ENCODE measurements at places on chromosomes 2 and 18.

GRCh38 chr2:3269425-3270094, 108.1 kb downstream of the EIPR1 start:
- no peak for DNase-seq

- DNase-seq: no peak
Measured at GRCh38 chr2:55108456-55109160, 58.4 kb upstream of the RTN4 start.

DNA sequence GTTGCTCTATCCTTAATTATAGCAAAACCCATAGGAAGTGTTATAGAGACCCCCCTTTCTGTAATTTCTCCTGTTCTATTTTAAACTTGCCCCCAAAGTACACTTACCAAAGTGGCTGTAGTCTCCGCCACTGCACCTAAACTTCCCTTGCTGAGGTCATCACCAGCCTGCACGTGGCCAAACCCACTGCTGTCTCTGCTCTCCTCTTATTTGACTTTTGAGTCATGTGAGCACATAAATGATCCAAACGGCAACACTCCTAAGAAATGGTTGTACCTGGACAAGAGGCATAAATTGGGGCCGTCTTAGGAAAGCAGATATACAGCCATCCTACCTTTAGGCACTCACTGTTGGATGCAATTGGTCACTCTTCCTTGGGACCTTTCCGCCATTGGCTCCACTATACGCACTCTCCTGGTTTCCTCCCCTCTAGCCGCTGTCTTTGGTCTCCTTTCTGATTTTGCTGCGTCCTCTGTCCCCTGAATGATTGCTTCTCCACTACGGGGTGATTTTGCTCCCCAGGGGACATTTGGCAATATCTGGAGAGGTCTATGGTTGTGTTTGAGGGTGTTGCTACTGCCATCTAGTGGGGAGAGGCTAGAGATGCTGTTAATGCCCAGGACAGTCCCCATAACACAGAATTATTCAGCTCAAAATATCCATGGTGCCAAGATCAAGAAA, 19.2 kb upstream of the IL36G start:
- DNase-seq: peak; percentile 52

DNA sequence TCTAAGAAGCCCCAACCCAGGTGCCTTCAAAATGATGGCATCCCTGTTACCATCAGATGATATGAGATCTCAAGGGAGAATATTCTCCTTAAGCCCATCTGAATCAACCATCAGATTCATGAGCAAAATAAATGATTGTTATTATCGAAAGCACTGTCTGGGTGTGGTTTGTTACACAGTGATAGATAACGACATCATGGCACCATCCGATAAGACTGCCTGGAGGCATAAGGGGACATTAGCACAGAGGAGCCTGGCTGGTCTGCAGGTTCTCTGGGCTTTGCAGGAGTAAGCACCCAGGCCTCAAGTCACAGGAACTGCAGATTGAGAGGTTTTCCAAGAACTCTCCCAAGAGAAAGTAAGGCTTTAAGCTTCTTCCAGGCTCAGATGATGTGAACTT, 15.6 kb downstream of the BMP10 start:
- DNase-seq: no peak

- no peak for DNase-seq
Measured at GRCh38 chr2:117958186-117958585, 55.7 kb downstream of the CCDC93 start.

DNA sequence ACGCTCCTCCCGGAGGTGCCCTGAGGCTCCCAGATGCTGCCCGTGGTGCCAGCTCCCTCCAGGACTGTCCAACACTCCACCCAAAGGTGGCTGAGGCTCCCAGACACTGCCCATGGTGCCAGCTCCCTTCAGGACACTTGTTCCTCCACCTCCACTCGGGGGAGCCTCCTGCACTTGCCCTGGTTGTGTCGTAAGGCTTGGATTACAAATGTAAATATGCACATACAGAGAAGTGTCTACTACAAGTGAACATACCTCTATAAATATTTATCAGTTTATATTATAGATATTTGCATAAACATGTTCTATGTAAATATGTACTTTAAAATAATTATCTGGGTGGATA, 143.3 kb downstream of the PXDN start:
- DNase-seq: no peak

DNA sequence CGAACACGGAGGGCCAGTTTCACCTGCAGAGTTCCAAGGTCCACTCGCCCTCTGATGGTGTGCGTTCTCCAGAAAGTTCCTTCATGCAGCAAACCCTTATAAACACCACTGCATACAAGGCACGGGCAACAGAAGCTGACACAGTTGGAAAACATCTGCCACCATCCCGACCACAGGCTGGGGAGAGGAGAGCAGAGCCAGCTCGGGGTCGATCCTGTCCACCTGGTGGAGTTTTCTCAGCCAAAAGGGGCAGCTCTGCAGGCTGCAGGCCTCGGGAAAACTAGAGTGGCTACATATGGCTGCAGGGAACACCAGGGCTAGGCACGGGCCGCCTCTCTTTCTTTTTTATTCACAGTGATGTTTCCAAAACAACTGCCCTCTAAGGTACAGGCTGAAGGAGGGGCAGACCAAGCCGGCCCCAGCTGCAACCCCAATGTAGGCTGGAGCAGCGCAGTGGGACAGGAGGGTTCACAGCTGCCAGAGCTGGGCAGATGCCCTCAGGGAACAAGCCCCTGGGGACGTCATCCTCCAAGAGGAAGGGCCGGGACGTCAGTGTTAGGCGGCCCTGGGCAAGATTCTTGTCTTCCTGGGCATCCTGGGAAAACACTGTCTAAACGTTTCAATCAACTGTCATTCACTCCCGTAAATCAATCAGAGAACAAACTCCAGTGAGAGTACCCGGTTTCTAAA, 274.7 kb downstream of the TWIST2 start:
- DNase-seq: no peak

DNA sequence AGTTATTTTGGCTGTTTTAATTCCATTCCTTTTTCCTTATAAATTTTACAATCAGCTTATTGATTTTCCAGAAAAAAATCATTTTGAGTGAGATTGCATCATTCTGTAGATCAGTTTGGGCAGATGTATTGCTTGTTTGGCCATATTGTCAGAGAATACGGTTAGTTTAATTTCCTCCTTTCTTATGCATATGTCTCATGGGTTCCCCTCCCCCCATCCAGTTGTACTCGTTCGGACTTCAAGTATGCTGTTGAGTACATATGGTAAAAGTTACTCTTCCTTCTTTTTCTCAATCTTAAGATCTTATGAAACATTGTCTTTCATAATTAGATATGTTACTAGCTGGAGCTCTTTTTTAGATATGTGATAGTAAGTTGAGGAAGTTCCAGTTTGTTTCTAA, 131.2 kb upstream of the TTC27 start:
- no peak for DNase-seq

DNA sequence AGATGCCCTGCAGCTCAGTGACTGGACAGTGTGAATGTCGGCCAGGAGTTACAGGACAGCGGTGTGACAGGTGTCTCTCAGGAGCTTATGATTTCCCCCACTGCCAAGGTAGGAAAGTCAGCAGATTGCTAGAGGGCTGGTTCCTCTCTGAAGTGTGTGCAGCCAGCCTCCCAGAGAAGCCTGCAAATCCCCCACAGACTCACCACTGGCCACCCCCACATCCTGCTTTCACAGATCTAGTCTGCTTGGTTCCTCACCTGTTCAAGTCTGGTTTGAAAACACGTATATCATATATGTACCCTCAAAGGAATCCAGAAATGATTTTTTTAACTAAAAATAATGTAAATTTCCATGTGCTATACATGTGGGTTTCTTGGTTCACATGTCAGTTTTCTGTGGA, 121.1 kb downstream of the LAMA3 start:
- peak; percentile 62 for DNase-seq

GRCh38 chr2:180122874-180123273, 115.8 kb upstream of the CWC22 start:
- DNase-seq: no peak

DNA sequence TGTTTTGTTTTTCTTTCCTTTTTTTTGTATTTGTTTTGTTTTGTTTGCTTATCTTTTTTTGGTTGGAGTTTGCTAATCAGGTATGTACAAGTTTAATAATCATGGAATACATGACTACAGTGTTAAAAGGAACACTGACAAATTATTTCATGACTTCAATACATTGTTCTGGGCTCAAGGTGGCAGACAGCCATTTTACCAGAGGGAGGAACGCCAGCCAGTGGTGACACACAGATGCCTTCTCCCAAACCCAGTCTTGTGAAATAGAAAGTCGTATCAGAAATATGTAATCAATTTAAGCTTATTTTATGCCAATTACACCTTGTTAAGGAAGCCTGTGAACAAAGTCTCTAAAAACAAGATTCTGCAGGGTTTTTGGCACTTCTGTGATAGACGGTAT, 264.0 kb upstream of the EPHA4 start:
- DNase-seq: no peak

DNA sequence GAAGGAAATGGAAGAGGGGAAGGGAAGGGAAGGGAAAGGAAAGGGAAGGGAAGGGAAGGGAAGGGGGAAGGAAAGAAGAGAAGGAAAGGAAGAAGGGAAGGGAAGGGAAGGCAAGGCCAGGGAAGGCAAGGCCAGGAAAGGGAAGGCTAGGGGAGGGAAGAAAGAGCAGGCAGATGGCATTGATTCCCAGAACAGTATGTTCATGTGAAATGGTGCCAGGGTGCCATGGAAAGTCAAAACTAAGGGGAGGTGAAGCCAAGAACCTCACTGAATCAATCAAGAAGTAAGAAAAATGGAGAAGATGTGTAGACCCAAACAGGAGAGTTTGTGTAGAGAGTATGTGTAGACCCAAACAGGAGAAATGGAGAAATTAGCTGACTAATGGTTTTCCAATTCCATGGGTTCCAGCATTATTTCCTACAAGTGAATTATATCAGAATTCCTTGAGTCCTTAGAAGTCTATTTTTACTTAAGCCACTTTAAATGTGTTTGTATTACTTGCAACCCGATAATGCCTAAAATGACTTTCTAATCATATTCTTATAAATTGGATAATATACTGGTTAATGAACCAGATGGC, 367.6 kb downstream of the TXNL1 start:
- DNase-seq: no peak

DNA sequence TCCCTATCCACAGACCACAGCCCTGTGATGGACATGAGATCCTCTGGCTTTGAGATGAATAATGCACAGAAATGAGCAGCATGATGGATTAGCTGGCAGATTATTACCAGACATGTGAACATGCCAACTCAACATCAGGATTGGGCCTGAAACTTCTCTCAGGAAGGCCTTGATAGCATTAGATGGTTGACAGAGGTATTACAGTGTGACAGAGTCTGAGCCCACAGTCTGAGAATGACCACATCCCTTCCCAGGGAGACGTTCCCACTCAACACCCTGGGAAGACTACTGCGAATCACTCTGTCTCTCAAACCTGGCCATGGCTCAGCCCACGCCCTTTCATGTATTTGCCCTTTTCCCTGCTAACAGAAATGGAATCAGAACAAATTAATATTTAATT, 66.9 kb downstream of the BCL11A start:
- DNase-seq: no peak

- DNase-seq: no peak
Measured at GRCh38 chr18:57811477-57812125, 8.5 kb upstream of the ATP8B1 start.

GRCh38 chr2:54419855-54420523, 36.1 kb upstream of the SPTBN1 start:
- DNase-seq: no peak

- DNase-seq: peak; percentile 3
Measured at GRCh38 chr2:128357506-128358370, 39.1 kb upstream of the HS6ST1 start.

- no peak for DNase-seq
Measured at GRCh38 chr2:237139123-237139675, 53.5 kb downstream of the COPS8 start.

GRCh38 chr2:85709401-85709811, 15.2 kb downstream of the GNLY start:
- DNase-seq: no peak

DNA sequence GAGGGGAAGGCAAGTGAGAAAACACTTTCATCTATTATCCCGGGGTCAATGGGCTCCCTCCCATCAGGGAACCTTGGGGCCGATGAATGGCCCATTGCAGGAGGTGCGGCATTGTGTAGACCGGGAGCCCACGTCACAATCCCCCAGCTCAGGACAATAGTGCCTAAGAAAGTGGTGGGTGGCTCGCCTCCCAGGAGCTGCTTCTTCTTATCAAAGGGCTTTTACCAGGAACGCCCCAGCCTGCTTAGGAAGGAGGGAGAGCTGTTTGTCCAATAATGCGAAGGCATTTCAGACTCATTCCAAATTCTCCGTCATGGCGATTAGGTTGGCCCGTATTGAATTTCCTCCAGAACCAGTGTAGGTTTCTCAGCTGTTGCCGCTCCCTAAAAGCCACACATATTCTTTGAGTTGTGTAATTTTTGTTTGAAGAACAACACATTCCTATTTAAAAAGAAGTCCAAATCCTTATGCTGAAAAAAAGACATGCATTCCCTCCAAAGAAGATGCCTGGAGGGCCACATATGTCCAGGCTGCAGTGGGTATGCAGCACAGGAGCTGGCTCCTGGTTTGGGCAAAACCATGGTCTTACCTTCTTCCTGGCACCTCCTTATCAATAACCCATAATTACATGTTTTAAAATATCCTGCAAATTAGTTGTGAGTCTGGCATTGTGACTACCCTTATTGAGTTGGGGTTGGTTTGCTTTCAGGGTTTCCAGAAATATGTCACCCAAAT, 264.7 kb downstream of the MYCN start:
- no peak for DNase-seq

DNA sequence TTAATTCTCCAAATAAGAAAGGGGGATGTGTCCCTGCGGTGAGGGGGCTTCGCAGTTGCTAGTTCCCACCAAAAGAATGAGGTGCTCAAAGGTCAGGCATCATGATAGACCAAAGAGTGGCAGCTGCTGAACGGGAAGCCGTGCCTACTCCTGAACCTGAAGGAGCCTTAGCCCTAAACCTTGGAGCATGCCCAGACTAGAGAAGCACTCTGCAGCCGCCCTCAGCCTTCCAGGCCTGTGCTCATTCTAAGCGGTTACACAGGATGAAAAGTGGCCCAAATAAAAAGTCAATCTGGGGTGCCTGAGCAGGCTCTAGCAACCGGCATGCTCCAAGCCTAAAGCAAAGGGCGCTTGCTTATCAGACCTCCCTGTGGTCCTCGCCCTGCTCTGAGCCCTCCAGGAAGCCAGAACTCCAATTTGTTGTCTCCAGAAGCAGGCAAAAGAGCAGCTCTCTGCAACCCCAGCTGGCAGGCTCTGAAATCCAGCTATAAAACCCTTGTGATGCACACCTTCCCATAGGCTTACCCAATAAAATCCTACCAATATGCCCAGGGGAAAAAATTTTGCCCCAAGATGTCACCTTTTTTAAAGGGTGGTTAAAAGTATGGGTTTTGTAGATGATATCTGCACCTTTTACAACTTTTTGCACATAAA, 17.5 kb downstream of the UXS1 start:
- no peak for DNase-seq

GRCh38 chr2:124953921-124954320, 928.8 kb downstream of the CNTNAP5 start:
- no peak for DNase-seq

DNA sequence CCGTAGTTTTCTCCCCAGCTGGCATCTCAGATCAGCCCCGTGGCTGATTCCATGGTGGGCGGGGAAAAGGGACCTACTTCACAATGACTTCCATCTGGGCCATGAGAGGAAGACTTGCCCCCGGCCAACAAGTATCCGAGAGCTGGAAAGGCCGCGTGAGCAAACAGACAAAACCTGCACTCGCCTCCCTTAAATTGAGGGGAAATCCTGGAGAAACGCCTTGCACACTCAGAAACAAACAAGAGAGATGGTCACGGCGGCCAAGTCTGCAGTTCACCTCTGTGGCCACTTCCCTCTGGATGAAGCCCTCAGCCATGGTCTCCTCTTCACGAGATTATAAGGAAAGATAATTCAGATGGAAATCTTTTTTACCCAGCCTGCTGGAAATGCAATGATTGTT, 39.4 kb upstream of the TPO start:
- DNase-seq: no peak

GRCh38 chr2:230418341-230419016, 2.5 kb downstream of the SP100 start:
- no peak for DNase-seq

Data from DND-41 (cell line).